Mesothelial cell of epicardium (in vitro differentiated cells): ENCODE measurements at places on chromosomes 1 and 21. TPM values are rescaled to one million over a fixed set of nuclear protein-coding genes. Genes with fewer than 3 reads are reported as not detected.

DNA sequence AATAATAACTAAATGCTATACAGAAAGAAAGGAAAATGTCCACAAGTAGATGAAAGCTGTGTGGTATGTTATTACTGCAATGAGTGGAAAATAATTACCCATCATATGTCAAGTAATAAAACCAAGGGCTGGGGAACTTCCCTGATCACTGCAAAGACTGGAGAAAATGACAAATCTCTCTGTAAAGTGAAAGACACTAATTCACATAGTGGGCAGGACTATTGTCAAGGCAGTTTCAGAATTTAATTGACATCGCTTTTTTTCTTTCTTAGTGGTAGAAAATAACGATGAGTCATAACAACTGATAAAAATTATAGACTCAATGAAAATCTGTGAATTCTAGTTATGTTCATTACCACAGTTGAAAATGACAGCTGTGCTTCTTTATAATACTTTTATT lies 153.7 kb upstream of the ST6GALNAC5 start:
- H3K36me3 ChIP-seq, result no peaks in the 10 kb centered on the region
- H3K27ac ChIP-seq, result no peak overlapping the region
- peaks cover 32% of the 10 kb centered on the region for H3K27me3 ChIP-seq
- H3K4me1 ChIP-seq, result no peaks in the 10 kb centered on the region
- no peak for DNase-seq

DNA sequence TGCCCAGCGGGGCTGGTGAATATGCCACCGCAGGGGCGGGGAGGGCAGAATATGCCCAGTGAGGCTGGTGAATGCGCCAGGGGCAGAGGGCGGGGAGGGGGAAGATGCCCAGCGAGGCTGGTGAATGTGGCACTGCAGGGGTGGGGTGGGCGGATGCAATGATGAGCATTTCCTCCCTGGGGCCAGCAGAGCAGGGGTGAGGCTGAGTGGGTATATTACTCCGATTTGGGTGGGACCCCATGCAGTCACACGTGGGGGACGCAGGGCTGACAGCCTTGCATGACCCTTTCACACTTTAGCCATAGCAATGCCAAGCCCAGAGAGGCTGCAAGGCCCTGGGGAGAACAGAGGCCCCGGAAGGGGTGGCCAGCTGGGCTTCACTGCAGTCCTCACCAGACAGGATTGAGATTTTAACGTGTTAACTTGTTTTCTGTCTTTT lies 9.3 kb upstream of the SLX9 start:
- peak overlapping the region; percentile 62 for H3K4me3 ChIP-seq
- no peak for DNase-seq
- H3K4me1 ChIP-seq, result peaks cover 24% of the 10 kb centered on the region
- no peak overlapping the region for H3K27ac ChIP-seq

ZNF683 gene
- total RNA-seq, result not detected in 3 replicates

GRCh38 chr1:198880397-198880796 lies 241.6 kb downstream of the PTPRC start:
- no peaks in the 10 kb centered on the region for H3K27me3 ChIP-seq
- peaks cover 9% of the 10 kb centered on the region for H3K4me1 ChIP-seq
- peaks cover 28% of the 10 kb centered on the region for H3K36me3 ChIP-seq
- no peak overlapping the region for H3K4me3 ChIP-seq
- no peak for DNase-seq
- H3K27ac ChIP-seq, result no peak overlapping the region

CELA2B gene
- total RNA-seq, result not detected in 3 replicates

DNA sequence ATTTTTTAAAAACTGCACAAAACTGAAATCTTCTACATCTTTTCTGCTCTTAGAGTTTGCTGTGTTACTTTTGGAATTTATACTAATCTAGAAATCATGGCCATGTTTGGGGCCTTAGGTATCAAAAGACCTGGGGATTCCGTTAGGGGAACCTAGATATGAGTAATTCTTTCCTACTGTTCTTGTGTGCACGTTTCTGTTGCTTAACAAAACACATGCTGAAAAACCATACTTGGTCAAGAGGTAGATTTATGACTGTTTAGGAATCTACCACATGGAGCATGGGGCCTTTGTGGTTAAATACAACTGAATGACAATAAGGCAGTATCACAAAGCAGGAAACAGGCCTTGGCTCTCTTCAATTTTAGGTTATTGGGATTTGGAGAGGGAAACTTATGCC lies 291.9 kb upstream of the USP25 start:
- H3K4me3 ChIP-seq, result no peak overlapping the region
- DNase-seq, result no peak
- H3K27ac ChIP-seq, result peak overlapping the region; percentile 53
- no peaks in the 10 kb centered on the region for H3K27me3 ChIP-seq
- peaks cover 45% of the 10 kb centered on the region for H3K4me1 ChIP-seq

DNA sequence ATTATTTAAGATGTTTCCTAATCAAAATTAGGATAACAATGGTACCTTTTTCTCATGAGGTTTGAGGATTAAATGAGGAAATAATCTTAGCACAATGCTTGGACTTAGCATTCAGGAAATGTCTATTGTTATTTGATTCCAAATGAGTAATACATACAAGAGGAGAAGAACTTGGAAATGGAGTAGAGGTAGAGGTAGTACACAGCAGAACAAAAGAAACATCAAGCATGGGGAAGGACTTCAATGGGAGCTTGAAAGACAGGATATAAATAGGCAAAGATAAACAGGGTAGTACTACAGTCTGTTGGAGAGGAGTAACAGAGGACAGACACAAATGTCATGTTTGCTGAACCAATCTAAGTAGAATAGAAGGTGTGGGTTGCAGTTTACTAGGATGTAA lies 59.5 kb upstream of the RGS2 start:
- no peaks in the 10 kb centered on the region for H3K4me1 ChIP-seq
- no peak overlapping the region for H3K4me3 ChIP-seq
- no peaks in the 10 kb centered on the region for H3K36me3 ChIP-seq
- no peak overlapping the region for H3K27ac ChIP-seq
- H3K27me3 ChIP-seq, result no peaks in the 10 kb centered on the region

DNA sequence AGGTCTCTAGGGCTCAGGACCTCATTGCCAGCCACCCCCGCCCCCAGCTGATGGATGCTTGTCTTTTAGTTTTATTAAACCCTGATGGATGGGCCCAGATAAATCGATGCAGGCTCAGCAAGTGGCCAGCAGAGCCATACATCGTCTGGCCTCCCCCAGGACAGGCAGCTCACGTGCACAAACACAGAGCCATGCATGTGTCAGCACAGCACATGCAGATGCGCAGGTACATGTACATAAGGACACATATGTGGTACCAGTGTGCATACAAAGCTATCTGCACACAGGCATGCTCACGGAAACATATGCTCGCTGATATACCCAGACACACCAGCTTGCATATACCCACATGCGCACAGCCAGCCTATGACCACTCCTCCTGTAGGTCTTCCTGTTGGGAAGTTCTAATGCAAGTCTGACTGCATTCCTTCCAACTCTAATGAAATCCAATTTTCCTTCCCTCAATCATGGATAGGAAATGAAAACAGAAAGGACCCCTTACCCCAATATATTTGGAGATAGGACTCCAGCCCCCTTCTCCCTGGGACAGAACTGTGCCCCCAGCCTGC lies 897 bp downstream of the COL16A1 start:
- no peaks in the 10 kb centered on the region for H3K27me3 ChIP-seq
- peaks cover 12% of the 10 kb centered on the region for H3K36me3 ChIP-seq

DNA sequence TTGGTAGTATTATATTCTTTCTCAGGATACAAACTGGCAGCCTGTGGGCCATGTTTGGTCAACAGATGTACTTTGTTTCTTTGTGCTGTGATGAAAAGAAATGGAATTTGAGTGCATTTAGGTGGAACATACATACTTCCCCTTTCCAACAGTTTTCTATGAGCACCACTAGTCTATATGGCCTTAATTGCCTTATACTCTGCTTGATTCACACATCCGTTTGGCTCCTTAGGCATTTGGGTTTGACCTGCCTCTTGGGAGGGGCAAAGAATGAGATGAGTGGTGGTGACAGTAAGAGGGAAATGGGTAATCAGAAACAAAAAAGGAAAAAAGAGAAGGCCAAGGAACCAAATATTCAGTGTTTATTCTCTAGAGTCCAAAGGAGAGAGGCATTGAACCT lies 17.0 kb downstream of the CFAP126 start:
- no peak overlapping the region for H3K4me3 ChIP-seq
- H3K27ac ChIP-seq, result no peak overlapping the region
- no peaks in the 10 kb centered on the region for H3K27me3 ChIP-seq
- peaks cover 6% of the 10 kb centered on the region for H3K36me3 ChIP-seq

- H3K4me3 ChIP-seq, result no peak overlapping the region
- peaks cover 24% of the 10 kb centered on the region for H3K36me3 ChIP-seq
- DNase-seq, result no peak
- H3K27ac ChIP-seq, result no peak overlapping the region
These were observed 21.4 kb downstream of the UTS2 start for GRCh38 chr1:7831458-7831857.

- H3K4me1 ChIP-seq, result no peaks in the 10 kb centered on the region
- no peak for DNase-seq
- H3K4me3 ChIP-seq, result no peak overlapping the region
These were observed 90.2 kb upstream of the VCAM1 start for GRCh38 chr1:100629391-100629790.

DNA sequence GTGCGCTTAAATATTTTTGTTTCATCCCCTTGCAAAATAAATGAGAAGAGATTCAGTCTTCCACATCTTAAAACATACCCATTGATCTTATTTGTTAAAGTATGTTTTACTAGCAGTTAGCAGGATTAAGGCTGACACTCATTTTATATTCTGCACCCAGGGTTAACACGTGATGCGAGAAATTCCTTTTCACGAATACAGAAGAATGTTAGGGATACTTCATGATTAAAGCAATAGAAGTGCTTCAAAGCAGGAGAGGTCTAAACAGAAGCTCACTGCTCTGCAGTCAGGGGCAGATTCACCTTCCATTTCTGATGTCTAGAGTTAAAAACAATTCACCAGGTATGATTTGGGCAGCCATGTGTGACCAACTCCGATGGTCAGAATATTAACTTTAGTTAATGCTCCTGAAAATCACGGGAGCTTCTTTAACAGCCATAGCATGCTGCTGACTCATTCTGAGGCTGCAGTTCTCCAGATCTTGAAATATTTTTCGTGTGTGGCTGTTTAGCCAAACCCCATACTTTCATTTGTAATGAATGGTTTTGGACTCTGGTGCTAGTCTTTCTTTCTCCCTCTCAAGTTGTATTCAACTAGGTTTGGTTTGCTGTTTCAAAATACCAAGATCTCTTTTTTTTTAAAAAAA lies 19.7 kb downstream of the BCAR3 start:
- peak overlapping the region; percentile 11 for H3K4me3 ChIP-seq
- no peak for DNase-seq
- peak overlapping the region; percentile 92 for H3K27ac ChIP-seq
- no peaks in the 10 kb centered on the region for H3K27me3 ChIP-seq
- H3K36me3 ChIP-seq, result no peaks in the 10 kb centered on the region
- H3K4me1 ChIP-seq, result peaks cover 58% of the 10 kb centered on the region

GRCh38 chr1:68204977-68205630 lies 27.2 kb downstream of the WLS start:
- DNase-seq, result no peak
- no peak overlapping the region for H3K4me3 ChIP-seq
- H3K4me1 ChIP-seq, result peaks cover 69% of the 10 kb centered on the region
- H3K27ac ChIP-seq, result peak overlapping the region; percentile 97
